ENCODE measurements at places on chromosomes 11 and 22.

DNA sequence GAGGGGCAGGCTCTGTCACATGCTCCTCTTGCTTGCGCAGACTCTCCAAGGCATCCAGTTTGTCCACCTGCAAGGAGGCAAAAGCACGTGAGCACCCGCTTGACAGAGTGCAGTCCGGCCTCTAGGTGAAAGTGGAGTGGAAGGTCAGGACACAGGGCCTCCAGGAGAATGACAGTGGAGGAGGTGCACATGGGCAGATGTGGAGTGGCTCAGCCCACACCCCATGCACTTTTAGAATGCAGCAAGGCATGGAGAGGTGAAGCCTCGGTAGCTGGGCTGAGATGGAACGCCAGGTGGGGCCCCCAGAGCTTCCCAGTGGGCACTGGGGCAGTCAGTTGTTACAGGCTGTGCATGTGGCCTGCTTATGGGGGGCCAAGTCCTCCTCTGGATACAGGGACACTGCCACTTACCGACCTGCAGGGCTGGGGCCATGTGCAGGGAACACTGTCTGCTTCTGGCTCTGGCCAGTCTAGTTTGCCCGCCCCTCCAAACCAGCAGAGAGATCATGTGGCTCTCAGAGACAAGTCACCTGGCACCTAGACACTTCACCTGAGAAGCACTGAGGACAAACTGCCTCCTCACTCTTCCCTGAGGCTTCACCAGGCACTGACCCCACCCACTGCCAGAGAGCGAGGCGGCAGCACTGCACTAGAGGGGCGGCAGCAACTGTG lies 2.3 kb upstream of the SLC25A1 start:
- no peak for DNase-seq

GRCh38 chr11:86416494-86416893 lies 41.8 kb downstream of the CCDC81 start:
- no peak for DNase-seq

- no peak for DNase-seq
Measured at GRCh38 chr11:47483457-47483856, 34.5 kb upstream of the RAPSN start.

DNA sequence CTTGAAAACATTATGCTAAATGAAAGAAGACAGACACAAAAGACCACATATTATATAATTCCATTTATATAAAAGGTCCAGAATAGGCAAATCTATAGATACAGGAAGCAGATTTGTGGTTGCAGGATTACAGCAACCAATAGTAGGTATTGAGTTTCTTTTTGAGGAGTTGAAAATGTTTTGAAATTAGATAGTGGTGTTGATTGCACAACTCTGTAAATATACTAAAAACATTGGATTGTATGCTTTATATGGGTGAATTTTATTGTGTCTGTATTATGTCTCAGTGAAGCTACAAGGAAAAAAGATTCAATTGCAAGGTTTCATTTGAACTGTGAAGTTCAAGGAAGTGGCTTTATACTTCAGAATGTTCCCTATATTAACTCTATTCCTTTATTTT lies 3.0 kb upstream of the RRAS2 start:
- no peak for DNase-seq

DNA sequence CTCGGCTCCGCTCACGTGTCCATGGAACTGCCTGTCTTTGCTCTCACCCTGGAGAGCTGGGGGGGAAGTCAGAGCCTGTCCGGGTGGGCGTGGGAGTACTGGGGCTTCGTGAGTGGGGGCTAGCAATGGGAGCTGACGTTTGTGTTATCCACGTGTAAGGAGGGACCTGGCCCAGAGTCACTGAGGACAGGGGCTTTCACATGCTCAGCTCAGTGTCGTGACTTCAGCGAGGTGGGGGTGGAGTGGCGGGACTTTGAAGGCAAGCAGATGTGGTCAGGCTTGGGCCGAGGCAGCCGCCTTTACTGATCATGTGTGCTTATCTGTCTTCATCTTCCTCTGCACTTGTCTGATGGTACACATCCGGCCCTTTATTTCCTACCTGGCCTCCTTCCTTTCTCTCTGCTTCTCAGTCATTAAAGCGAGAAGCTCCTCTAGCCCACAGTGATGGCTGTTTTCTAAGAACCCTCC lies 113.1 kb upstream of the NNMT start:
- no peak for DNase-seq

DNA sequence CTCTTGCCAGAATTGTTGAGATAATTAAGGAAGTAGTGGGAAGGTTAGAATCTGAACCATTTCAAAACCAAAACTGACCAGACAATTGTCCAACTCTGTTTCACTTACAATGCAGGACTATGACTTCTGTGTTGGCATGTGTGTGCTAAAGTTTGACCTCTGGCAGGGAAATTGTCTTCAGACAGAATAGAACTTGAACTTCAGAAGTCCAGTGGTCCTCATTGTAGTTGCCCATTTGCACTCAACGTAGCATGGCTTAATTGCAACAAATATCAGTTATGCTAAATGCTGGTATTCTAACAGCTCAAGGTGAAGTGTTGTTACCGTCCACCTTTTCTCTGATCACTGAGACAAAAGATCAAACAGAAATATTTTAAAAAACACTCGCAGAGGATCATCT lies 47.2 kb downstream of the BLID start:
- DNase-seq = no peak

- DNase-seq = peak; percentile 32
Measured at GRCh38 chr22:39135092-39135896, 17.2 kb downstream of the CBX7 start.

GRCh38 chr11:121999651-122000050 lies 116.4 kb downstream of the BLID start:
- no peak for DNase-seq

DNA sequence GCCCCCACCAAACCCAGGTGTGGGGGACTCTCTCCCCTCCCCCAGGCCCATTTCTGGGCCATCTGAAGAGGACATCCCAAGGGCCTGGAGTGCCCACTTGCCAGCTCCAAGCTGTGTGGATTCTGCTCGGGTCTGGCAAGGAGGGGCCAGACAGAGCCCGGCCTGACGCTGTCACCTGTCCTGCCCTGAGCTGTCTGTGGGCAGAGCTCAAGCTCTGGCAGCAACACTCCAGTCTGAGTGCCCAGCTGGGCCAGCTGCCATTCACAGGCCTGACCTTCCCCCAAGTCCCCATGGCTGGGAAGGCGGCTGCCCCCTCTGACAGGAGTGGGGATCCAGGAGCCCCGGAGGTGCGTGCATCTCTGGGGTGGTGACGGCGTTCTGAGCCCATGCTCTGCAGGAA lies 6.2 kb upstream of the PIM3 start:
- DNase-seq = no peak

DNA sequence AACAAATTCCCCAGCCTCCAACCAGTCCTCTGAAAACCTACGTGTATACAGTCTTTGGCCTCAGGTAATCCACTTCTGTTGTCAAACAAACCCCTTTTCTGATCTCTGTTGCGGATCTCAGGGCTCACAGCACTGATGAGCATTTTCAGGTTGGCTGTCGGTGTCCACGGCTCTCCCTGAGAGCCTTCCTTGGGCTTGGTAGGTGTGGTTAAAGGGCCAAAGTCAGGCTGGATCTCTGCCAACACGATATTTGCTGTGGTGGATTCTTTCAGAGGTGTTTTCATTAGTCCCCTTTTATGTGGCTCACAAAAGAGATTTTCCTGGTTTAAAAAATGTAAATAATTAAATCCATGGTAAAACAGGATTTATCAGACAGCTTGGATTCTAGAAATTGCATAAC lies 2.9 kb downstream of the E2F8 start:
- DNase-seq = no peak

DNA sequence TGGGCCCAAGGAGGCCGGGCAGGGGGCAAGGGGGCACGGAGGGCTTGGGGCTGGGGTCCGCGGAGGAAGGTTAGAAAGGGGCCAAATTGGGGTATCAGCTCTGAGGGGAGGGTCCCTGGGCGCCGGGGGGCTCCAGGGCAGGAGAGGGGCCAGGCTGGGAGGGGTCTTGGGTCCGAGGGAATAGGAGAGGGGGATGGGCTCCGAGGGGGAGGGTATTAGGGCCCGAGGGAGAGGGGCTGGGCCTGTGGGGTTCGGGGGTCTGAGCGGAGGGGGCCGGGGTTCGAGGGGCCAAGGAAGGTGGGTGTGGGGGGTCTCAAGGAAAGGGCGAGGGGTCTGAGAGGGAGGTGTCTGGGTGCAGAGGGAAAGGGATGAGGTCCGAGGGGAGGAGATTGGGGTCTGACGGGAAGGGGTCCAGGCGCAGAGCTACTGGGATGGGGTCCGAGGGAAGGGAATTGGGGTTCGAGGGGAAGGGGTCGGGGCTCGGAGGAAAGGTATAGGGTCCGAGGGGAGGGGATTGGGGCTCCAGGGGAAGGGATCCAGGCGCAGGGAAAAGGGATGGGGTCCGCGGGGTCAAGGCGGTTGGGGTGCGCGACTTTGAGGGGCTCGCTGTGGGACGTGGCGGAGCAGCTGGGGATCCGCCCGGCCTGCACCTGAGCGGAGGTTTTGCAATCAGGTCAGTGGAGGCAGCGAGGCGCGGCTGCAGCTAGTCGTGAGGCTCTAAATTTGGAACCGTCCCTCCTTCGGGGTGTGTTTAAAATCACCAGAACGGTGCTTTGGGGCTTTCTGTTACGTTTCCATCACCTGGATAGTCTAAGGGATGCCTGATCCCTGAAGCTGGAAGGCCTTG lies 728 bp downstream of the CTTN start:
- no peak for DNase-seq

- DNase-seq = peak; percentile 97
Measured at GRCh38 chr11:67354075-67355022, 1.0 kb upstream of the POLD4 start.

GRCh38 chr11:67054836-67055523 lies 1.7 kb upstream of the RHOD start:
- peak; percentile 93 for DNase-seq

- peak; percentile 60 for DNase-seq
Measured at GRCh38 chr11:72041364-72042063, 38.8 kb downstream of the NUMA1 start.
